Activated CD8-positive, alpha-beta memory T cell treated with anti-CD3 and anti-CD28 coated beads for 1 hour (primary cell): ENCODE measurements at places on chromosomes 4 and X.

DNA sequence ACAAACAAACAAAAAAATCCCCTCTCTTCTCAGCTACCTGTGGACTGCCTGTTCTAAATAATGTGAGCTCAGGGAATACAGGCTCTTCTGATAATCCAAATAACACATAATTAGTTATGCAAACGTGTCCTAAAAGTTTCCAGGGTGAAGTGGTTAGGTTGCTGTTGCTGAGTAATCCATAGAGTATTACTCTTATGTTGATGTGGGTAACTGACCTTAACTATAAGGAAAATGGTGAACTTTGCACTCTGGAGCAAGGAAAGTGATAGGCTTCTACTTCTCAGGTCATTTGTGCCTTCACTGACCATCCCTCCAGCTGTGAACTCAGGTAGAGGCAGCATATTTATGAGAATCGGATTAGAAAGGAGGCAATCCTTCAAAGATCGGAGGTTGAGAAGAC lies 19.9 kb downstream of the MSN start:
- DNase-seq = no peak

- no peak for DNase-seq
Observed at GRCh38 chrX:68935362-68935761, 106.5 kb downstream of the EFNB1 start.

DNA sequence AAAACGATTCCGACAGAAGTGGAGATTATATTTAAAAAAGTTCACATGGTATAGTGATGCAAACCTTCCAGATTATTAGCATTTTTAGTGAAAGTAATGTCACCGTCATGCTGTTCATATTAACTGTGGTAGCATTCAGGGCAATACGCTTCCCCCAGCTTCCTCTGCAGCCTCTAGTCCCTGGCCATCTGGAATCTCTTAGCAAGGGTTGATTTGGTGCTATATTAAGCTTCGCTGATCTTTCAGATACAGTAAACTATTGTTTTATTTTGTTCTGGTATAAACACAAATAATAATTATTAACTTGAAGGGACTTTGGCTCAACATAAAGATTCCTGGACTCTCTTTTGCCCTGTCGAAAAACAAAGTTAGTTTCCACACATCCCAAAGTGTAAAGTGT lies 1080.5 kb upstream of the TENM3 start:
- DNase-seq = no peak

DNA sequence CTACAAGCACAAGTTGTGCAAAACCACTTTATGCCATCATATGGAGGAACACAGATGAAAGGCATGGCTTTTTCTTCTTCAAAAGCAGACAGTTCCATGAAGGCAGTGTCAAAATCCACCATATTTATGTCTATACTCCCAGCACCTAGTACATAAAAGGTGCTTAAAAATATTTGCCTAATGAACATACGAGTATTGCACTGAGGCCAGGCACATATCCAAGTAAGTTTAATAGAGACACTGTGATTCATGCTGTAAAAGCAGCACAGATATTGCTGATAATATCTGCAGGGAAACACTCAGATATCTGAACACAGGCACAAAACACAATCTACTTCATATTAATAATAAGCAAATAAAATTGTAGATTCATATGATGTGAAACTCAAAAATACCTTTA lies 48.1 kb upstream of the CXCL8 start:
- no peak for DNase-seq

- DNase-seq = no peak
Observed at GRCh38 chrX:25178555-25178954, 162.8 kb upstream of the ARX start.

- DNase-seq = no peak
Observed at GRCh38 chrX:33086886-33087285, 124.5 kb downstream of the DMD start.

- no peak for DNase-seq
Observed at GRCh38 chrX:115583496-115584004, 22.6 kb downstream of the PLS3 start.
